ENCODE measurements at places on chromosomes 2 and 18. TPM values are rescaled to one million over a fixed set of nuclear protein-coding genes. Genes with fewer than 3 reads are reported as not detected.

COL4A4 gene
- 19.4 TPM for total RNA-seq

AQP4 gene
- total RNA-seq: 1.3 TPM

SPATS2L gene
- total RNA-seq: 378 TPM

C2orf80 gene
- not detected for total RNA-seq

DYSF gene
- total RNA-seq: 3.2 TPM
